ENCODE measurements at places on chromosomes 4 and X.

GRCh38 chrX:17098516-17099247, 152.2 kb downstream of the REPS2 start:
- no peak for DNase-seq

GRCh38 chr4:55336138-55337034, 9.7 kb upstream of the SRD5A3 start:
- no peak for DNase-seq

DNA sequence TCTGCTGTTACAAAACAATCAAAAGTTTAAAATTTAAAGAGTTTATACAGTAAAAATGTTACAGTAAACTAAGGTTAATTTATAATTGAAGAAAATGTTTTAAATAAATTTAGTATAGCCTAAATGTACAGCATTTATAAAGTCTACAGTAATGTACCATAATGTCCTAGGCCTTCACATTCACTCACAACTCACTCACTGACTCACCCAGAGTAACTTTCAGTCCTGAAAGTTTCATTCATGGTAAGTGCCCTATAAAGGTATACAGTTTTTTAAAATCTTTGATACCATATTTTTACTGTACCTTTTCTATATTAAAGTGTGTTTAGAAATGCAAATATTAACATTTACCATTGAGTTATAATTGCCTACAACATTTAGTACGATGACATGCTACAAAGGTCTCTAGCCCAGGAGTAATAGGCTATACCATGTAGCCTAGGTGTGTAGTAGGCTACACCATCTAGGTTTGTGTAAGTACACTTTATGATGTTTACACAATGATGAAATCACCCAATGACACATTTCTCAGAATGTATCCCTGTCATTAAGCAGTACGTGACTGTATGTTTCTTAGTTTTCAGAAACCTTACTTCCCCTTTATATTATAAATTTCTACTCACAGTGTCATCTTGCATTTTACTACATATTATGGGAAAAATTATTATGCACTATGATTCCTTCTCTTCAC, 320.8 kb downstream of the ADAM29 start:
- no peak for DNase-seq

DNA sequence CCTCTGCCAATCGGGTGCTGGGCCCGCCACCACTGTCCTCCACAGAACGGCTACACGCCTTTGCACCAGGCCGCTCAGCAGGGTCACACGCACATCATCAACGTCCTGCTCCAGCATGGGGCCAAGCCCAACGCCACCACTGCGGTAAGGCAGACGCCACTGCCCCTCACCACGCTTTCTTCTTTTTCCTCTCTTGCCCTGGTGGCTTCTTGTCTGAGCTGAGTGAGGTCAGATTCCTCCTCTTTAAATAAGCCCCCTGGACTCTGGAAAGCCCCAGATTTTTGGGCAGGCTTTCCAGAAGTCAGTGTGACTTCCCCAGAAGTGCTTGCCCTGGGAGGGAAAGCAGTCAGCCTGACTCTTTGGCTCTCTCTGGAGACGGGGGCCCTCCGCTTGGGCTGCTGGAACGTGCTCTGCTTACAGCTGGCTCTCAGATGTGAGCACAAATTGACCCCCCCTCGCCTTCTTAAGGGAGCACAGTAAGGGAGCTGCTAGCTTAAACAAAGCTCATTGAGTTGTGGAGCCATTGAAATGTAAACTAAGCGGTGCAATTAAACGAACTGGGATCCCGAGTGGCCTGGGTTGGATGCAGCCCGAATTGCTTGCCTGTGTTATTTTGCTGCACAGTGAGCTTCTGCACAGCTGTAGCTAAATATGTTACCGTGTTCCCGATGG, 243.1 kb downstream of the ANK2 start:
- DNase-seq = peak; percentile 84

DNA sequence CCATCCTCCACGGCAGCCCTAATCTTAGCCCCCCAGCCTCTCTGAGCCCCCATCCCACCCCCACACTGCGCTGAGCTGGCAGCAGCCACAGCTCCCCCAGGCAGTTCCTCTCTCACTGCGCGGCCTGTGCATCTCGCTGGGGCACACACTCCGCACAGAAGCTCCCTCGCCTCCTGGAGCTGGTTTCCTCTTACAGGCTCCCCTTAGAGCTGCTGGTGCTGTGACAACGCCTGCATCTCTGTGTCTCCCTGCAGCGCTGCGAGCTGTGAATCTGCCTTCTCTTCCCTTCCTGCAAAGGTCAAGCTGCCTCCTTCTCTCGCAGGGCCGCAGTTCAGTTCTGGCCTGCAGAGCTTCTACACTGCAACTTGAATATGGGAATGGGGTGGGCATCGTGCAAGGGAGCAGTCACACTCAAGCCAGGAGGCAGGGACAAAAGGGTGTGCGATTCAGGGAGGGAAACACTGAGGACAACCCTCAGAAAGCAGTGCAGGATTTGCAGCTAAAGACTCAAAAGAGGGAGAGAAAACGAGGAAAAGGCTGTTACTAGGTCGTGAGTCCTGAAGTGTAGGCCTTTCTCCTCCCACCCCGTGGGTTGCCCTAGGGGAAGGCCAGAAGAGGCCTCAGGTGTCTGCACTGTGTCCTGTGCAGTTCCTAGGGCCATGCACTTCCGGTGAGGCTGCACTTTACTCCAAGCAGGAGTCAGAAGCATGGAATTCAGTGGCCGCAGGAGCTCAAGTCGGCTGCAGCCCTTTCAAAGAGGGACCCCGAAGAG, 87.0 kb downstream of the BCOR start:
- no peak for DNase-seq

GRCh38 chrX:3516051-3516541, 169.6 kb upstream of the MXRA5 start:
- no peak for DNase-seq

GRCh38 chr4:1628892-1629698, 55.0 kb downstream of the FAM53A start:
- DNase-seq = peak; percentile 79

- no peak for DNase-seq
These were observed 327.8 kb downstream of the NR3C2 start for GRCh38 chr4:148114436-148114835.

DNA sequence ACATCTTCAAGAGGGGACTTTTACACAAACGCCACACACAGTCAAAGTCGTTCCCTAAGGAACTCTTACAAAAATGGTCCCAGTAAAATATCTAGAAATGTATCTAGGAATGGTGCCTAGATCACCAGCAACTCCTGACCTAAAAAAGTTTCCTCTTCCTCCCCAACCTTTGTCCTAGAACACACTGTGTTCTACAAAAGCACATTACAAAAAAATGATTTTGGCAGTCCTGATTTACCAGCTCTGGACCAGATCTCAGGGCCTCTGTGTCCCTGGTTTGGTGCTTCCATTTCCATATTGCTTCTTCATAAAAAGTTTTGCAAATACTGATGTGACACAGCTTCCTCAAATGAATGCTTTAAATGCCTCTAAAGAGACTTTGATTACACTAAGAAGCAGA, 55.0 kb downstream of the LNX1 start:
- no peak for DNase-seq

DNA sequence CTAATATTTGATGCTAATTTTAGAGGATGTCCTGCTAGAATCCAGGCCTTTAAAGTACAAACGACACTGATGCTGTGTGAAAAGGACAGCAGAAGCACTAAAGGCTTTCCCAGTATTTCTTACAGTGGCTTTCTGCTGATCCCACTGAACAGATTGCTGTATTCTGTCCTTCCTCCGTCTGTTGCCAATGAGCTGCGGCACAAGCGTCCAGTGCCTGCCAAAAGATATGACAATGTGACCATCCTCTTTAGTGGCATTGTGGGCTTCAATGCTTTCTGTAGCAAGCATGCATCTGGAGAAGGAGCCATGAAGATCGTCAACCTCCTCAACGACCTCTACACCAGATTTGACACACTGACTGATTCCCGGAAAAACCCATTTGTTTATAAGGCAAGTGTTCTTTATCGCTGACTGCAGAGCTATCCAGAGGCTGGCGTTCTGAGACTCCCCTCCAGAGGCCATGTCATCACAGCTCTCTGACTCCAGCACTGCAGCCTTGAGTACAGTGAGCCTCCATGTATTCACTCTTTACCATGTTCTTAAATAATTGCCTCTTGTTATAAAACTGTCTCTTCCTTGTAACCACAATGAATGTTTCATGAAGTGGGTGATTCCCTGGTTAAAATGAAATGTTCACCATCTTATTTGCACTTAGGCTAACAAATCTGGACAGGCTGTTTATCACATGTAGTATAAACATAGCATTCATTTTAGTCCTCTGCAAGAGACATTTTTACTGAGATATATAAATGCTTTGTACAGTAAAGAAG, 43.6 kb downstream of the GUCY1B1 start:
- no peak for DNase-seq

DNA sequence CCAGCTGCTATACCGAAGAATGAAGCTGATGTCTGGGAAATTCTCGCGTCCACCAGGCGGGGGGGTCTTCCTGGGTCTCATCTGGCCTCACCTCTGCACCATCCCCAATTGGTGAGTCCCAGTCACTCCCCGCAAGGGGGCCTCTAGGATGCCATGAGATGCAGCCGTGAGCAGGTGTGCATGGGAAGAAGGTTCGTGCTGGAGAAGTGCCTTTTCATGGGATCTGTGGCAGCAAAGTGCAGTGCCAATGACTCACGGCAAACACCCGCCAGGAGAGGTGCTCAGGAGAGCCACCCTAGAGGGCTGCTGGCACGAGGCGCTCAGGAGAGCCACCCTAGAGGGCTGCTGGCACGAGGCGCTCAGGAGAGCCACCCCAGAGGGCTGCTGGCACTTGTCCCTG, 55.1 kb downstream of the CPZ start:
- peak; percentile 1 for DNase-seq

- no peak for DNase-seq
These were observed 40.0 kb upstream of the COX18 start for GRCh38 chr4:73109493-73109892.

DNA sequence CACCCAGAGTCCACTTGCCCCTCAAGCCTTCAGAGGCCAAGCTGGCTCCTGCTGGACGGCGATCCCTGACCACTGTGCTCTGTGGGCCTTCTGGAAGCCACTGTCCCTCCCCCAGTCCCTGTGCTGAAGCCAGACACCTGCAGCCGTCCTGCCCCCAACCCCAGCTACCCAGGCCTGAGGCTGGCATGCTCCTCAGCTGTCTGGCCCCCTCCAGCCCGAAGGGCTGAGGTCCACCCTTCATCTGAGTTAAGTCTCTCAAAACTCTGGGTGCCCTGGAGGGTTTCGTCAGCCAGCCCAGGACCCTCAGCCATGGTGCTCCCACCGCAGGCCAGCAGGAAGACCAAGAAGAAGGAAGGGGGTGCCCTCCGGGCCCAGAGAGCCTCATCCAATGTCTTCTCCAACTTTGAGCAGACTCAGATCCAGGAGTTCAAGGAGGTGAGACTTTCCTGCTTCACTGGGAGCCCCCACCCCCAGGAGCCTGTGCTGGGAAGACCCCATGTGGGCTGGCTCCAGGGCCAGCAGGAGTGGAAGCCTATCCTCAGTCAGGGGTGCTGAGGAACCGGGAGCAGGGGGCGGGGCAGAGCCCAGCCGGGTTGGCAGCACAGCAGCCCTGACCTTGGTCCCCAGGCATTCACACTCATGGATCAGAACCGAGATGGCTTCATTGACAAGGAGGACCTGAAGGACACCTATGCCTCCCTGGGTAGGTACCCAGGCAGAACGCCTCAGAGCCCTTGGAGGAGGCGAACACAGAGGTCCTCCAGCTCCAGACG, 4.2 kb downstream of the MYL5 start:
- peak; percentile 20 for DNase-seq

GRCh38 chrX:13983734-13984133, 46.0 kb downstream of the GEMIN8 start:
- no peak for DNase-seq

DNA sequence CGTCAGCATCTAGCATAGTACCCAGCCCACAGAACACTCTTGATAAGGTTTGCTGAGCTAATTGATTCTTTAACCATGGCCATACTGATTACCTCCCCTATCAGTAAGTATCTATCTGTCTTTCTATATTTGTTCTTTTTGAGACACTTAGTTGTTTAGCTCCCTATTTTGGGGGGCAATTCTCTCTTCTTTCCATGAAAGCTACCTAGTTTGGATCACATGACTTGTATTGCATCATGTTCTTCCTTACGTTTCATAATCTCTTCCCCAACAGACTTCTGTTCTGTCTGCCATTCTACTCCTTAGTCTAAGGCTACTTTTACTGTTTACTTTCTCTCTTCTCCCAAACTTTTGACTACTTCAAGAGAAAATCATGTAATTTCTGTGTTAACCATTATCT, 39.0 kb downstream of the TBC1D19 start:
- DNase-seq = no peak

DNA sequence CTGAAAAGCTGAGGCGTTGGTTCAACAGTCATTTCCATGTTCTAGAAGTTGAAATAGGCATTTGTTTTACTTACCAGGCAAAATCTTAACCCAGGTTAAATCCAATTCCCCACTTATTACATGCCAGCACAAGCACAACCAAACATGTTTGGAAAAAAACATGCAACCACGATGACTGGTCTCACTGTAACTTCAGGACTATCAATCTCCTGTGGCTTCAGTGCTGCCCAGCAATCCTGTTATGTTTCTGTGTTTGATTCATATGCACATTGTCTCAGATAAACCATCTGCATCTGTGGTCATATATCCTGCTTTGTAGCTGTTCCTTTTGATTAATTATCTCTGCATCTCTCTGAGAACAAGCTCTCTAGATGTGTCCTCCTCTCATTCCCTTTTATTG, 28.3 kb downstream of the PRDM8 start:
- DNase-seq = no peak

DNA sequence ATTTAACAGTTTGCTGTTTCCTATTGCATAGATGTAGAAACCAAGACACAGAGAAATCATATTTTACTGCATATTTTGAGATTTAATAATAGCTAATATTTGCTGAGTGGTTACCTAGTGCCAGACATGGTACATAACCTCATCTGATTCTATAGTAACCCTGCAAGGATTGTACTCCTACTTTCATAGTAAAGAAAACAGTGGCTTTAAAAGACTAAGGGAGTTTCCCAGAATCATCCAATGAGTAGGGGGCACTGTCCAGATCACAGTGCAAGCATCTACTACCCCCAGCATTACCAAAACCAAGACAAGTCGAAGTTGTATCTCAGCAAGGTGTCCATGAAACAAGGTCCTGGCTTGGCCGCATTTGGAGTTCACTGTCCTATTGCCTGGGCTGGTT, 224.5 kb upstream of the TENM3 start:
- no peak for DNase-seq

DNA sequence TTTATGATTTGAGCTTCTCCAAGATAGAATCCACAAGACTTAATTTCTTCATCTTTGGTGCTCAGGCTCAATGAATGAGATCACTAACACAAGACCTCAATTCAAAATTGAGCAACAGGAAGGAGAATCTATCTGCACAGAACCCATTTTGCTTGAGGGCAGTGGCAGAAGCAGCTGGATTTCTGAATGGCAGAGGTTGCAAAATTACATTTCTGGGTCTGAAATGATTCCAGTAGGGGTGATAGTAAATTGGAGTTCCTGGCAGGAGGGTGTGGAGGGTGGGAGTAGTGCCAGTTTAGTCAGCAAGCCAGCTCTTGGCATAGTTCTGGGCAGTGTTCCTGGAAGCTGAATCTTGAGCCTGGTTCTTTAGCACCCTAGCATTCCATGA, 281.1 kb downstream of the SLC7A11 start:
- peak; percentile 20 for DNase-seq

DNA sequence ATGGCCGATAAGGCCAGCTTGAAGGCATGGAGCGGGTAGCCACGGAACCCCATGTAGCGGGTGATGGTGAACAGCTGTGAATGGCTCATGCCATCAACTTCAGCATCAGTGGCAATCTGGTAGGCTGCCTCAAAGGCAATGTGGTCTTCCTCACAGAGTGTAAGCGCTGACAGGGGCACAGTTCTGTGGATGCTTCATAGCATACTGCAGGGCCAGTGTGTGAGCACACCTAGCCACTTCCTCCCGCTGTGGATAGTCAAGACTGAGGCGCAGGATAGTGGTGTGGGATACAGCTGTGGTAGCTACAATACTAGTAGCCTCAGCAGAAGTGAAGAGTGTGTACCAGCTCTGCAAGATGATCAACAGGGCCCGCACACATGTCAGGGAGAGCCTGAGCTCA, 40.5 kb downstream of the C4orf33 start:
- no peak for DNase-seq

Measured in femur (tissue), 1 donor.